ENCODE measurements at places on chromosomes 6 and 20.

DNA sequence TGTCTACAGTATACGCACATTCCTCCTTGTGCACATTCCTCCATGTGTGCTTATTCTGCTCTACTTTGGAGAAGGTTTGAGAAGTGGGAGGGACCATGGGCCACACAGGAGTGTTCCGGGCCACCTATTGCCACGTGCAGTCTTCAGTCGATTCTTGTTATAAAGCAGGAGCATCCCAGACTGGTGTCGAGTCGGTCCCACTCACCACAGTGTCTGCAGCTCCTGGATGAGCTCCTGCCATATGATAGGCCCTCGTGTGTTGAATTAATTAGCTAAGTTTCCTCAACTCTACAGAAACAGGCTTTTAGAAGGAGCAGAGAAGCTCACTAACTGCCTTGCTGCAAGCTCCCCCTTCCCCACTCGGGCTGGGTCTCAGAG, 22.6 kb downstream of the ENTPD6 start:
- DNase-seq = no peak

DNA sequence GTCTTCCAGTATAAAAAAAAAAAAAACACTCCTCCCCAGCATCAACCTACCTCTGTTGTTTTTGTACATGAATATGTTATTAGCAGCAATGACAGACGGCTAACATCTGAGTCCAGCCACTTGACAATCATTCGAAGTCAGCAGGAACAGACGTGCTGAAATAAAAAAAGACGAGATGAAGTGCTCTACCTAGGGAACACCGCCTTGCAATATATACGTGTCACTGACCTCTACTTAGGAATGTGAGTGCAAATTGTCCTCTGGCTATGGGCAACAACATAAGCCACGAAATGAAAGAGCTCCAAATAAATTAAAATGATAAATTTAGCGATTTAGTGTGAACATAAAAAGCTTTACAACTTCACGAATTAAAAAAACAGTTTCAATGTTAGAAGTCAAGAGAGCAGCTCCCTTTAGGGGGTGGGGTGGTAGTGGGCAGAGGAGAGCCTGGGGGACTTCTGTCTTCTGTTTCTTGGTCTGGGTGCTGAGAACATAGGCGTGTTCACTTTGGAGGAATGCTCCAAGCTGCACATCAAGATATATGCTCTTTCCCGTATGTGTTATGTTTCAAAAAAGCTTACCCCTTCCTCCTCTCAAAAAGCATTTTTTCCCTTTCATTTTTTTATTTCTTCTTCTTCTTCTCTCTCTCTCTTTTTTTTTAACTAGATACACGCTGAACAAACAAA, 23.3 kb downstream of the EDN1 start:
- DNase-seq = no peak

GRCh38 chr20:56259948-56260347, 11.4 kb downstream of the MC3R start:
- no peak for DNase-seq

DNA sequence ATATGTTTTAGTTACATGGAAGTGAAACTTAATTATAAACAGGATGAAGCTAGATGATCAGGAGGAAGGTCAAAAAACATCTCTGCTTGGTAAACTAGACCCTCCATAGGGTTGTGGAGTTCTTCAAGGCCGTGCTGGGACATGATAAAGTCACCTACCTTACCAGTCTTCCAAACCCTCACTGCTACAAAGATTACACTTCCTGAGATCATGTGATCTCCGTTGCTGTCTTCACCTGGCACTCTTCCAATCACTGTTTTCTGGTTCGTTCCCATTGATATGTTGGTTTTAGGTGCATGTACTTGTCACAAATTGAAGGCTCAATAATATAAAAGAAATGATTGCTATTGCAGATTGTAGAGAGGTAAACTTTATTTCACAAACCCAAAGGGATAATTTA, 161.5 kb upstream of the MAN1A1 start:
- DNase-seq = no peak

- DNase-seq = no peak
Measured at GRCh38 chr6:144152334-144152900, 2.1 kb downstream of the STX11 start.

DNA sequence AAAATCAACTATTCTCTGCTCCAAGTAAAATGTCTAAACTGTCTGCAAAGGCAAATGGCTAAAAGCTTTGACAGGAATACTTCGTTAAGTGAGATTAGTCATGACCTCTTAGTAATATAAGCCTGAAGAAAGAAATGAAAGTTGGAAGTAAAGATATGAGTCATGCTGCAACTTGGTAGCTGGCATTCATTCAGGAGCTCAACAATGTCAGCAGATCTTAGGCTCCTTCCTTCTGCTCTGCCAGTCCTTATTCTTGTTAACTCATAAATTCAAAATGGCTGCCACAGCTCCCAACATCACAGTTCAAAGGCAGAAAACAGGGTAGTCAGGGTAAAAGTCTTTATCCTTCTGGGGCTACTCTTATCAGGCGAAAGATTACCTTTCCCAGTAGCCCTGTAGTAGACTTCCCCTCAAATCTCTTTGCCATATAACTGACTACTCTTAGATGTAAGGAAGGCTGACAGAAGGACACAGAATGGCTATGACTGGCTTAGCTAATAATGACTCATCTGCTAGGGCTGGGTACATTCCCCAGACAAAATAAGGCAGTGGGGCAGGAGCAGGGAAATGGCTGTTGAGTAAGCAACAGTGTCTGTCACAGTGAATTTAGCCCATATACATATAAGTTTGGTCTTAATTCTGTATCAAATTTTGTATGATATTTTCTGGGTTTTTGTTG, 24.4 kb upstream of the C6orf62 start:
- peak; percentile 25 for DNase-seq

Measured in activated naive CD8-positive, alpha-beta T cell treated with anti-CD3 and anti-CD28 coated beads, Interleukin-2, amount 50 U/mL, for 24 hours (primary cell).